Fibroblast of the aortic adventitia (primary cell): ENCODE measurements at places on chromosomes 12 and 14.
A peak's percentile ranks its signal among the peaks of the same experiment; 100 is the strongest.

GRCh38 chr12:57010627-57011247, 4.4 kb upstream of the ZBTB39 start:
- DNase-seq: no peak

DNA sequence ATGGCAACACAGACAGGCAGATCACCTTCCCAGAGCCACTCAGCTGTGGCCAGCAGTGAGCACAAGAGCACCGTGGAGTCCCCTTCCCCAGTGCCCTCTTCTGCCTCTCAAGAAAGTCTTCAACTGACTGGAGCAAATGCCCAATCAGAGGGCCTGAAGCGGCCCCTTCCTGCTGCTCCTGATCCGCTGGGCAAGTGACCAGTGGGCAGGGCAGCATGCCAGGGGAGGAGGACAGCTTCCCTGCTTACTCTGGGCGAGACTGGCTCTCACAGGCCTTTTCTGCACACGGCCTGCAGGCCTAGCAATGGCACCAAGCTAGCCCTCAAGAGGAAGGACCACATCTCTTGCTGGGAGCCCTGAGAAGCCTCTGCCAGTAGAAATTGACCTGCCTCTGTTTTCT, 890 bp downstream of the KRT71 start:
- DNase-seq: no peak

DNA sequence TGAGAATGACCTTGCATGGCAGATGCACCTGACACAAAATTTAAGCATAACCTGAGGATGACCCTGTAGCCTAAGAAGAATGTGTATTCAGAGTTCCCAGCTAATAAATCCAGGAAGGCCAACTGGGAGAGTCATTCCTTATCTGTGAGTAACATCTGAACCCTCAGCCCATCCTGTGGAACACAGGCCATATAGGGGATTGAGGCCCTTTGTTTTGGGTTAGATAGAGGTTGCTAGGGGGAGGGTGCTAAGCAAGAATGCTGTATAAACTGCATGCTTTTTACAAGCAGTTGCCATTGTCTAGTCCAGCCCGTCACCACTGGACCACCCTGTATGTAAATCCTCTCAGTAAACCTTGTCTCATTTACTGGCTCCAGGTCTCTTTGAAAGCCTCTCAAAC, 77.0 kb downstream of the BICD1 start:
- DNase-seq: no peak

GRCh38 chr14:53955671-53956426, 776 bp downstream of the BMP4 start:
- peak; percentile 34 for DNase-seq

GRCh38 chr12:65595016-65595560, 229.2 kb upstream of the HMGA2 start:
- no peak for DNase-seq

DNA sequence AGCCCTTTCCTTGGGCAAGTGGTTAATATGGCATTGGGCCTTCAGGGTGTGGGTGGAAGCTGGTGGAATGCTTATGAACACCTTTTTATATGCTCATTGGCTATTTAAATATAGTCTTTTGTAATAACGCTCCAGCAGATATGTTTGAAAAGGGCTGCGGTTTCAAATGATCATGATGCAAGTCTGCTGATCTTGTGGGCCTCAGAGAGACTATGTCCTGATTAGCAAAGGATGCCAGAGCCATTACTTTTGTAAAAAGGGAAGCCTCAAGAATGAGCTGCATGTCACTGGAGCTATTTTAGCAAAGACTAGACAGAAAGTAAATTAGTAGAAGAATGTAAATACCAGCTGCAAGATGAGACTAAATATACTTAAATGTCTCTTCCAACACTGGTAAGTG, 200.5 kb downstream of the GXYLT1 start:
- no peak for DNase-seq
